ENCODE measurements at places on chromosomes 2 and 18.

DNA sequence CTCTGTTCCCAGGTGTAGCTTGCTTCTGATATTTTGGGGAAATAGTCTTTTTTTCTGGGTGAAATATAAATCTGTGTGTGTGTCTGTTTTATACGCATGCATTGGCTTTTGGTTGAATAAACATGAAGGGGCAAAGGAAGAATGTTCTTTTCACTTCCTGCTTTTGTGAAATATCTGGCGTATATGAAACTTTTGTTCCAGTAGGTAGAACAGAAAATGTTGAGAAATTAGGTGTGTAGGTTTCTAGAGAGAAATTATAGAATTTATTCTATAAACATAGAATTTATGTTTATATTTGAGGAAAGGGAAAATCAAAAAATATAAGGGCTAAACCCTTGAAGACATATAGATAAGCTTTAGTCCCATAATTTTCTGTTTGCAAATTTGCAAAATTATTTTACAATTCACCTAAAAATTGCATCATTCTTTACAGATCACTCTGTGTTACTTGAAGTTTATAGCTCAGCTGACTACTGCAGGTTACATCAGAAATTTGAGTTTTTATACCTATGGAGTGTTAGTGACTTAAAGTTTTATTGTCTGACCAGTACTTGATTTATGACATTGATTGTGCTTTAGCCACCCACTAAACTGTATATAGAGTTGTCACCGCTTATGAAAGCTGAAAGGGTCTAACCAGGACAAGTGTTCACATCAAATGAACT, 116.1 kb downstream of the FAM117B start:
- no peak for DNase-seq

DNA sequence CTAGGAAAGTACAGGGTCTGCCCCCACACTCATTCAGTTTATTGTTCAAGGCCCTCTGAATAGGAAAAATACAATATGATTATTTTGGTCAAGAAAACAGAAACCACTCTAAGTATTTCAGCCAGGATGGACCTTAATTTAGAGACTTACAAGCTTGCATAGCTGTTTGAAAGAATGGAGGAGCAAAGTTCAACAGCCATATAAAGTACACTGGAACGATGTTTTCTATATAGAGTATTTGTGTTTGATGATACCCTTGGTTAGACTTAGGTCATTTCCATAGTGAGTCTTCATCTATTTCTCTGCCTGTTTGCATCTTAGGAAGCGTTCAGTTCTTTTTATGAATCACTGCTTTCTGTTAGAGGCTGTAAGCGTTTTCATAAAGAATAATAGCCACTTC, 366.2 kb downstream of the NUP35 start:
- no peak for DNase-seq

GRCh38 chr2:238016526-238016925, 44.3 kb upstream of the SCLY start:
- no peak for DNase-seq

- DNase-seq = no peak
Measured at GRCh38 chr2:229653531-229653930, 60.8 kb downstream of the DNER start.

- no peak for DNase-seq
Measured at GRCh38 chr2:39852831-39853230, 73.8 kb upstream of the THUMPD2 start.

GRCh38 chr2:170191166-170191866, 13.4 kb downstream of the MYO3B start:
- DNase-seq = no peak

DNA sequence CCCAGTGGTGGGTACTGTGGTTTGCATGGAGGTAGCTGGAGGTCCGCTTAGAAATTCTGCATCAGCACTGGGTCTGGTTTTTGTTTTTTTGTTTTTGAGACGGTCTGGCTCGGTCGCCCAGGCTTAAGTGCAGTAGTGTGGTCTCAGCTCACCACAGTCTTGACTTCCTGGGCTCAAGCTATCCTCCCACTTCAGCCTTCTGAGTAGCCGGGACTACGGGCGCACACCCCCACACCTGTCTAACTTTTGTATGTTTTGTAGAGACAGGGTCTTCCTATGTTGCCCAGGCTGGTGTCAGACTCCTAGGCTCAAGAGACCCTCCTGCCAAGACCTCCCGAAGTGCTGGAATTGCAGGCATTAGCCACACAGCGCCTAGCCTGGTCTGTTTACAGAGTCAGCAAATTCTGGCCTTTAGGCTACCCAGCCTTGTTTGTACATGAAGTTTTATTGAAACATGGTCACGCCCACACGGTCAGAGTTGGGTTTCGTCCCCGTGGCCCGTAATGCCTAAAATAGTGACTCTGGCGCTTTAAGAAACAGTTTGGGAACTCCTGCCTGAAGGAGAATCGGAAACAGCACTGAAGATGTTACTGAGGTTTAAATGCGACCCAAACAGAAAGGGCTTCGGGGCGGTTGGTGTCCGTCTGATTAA, 32.7 kb downstream of the CTDP1 start:
- no peak for DNase-seq

DNA sequence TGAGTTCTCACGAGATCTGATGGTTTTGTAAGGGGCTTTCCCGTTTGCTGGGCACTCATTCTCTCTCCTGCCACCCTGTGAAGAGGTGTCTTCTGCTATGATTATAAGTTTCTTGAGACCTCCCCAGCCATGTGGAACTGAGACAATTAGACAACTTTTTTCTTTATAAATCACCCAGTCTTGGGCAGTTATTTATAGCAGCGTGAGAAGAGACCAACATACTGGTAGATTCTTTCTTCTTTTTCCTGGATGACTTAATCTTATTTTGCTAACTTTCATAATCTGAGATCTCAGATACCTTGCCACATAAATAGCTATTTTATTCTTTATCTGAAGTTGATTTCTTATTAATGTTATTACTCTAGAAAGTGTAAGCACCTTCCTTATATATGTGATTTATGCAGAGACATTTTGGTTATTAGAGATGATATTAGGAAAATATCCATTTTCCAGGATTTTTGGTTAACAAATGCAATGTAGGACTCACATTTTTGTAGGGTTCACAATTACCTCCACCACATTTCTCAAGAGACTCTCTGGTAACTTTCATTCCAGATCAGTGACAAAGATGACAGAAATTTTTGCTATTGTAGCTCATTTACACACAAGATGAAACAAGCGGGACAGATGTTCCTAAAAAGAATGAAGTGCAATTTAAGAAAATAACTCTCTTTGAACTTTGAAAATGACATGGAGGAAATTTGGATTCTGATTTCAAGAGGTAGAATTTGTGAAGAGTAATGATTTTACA, 97.9 kb upstream of the RND3 start:
- no peak for DNase-seq

- no peak for DNase-seq
Measured at GRCh38 chr2:86358957-86359356, 21.5 kb upstream of the REEP1 start.

DNA sequence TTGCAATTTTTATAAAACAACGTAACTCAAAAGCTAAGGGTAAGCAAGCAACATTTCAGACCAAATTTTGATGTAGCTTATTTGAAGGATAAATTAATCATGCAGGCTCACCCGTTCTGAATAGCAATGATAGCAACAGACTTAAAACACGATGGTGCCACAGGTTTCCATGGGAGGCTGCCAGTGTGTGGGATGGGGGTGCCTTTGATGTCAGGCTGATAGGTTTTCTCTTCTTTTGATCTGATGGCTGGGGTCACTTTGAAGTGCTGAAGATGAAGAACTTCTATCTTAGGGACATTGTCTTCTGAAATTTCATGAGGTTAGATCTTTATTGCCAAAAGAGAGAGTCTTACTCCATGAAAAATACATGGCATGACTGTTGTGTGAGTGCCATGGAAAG, 206.8 kb downstream of the LPIN1 start:
- DNase-seq = no peak

DNA sequence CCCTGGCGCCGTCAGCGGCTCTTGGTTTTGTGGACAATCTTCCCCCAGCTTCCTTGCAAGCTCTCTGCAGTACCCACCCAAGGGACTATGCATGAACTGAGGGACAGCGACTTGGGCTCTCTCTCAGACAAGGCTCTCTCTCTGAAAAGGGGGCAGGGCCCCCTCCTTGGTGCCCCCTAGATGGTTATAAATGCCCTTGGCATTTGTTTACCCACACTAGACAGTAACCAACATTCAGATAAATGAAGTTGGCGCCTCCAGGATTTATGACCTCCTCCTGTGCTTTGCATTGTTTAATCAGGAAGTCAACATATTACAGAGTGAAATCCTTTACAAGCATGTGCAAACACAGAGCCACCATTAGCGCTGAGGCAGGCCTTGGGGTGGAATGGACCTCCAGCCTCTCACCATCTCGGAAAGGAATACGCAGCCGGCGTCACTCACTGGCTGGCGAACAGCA, 547.4 kb upstream of the ID2 start:
- no peak for DNase-seq

DNA sequence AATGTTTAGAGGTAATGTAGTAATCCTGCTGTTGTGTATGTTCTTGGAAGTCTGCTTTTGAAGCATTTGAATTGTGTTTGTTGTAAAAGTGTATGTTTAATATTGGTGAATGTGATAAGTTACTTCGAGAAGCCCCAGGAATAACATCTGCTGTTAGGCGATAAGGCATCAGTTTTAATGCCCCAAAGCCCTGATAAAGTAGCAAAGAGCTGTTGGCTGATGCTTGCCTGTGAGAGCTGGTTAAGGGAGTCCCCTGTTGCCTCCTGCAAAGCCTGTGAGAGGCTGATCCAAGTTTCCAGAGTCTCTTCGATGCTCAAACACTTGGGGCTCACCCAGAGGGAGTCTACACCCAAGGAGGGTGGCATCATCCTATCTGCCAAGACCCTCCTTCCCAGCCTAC, 110.3 kb downstream of the RNF152 start:
- DNase-seq = no peak

GRCh38 chr2:28576714-28577113, 80.9 kb downstream of the PLB1 start:
- DNase-seq = no peak

GRCh38 chr2:20242727-20243377, 17.9 kb upstream of the SDC1 start:
- DNase-seq = no peak

GRCh38 chr18:62938006-62938405, 222.7 kb downstream of the PHLPP1 start:
- no peak for DNase-seq

- DNase-seq = no peak
Measured at GRCh38 chr2:231374771-231375170, 20.7 kb upstream of the B3GNT7 start.

Measured in DMS 273 treated with DMSO at 0.1 percent for 48 hours (cell line).